M059J (cell line): ENCODE measurements at places on chromosomes 2 and 18.
A peak's percentile ranks its signal among the peaks of the same experiment; 100 is the strongest.

DNA sequence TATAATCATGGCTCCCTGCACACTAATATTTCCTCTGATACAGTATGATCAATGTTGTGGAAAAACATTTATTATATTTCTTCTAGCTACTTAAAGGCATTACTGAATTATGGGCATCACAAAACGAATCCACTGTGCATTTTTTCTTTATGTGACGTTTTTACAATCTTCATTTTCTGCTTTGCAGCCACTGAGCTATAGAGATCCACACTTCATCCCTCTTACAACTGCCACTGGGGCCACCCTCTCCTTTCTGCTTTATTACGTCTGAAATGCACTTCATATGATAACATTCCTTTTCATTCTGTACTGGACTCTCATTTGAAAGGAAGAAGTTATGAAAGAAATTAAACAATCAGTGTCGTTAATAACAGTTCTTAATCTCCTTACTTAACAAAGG lies 394.5 kb upstream of the HNRNPA3 start:
- DNase-seq = no peak

DNA sequence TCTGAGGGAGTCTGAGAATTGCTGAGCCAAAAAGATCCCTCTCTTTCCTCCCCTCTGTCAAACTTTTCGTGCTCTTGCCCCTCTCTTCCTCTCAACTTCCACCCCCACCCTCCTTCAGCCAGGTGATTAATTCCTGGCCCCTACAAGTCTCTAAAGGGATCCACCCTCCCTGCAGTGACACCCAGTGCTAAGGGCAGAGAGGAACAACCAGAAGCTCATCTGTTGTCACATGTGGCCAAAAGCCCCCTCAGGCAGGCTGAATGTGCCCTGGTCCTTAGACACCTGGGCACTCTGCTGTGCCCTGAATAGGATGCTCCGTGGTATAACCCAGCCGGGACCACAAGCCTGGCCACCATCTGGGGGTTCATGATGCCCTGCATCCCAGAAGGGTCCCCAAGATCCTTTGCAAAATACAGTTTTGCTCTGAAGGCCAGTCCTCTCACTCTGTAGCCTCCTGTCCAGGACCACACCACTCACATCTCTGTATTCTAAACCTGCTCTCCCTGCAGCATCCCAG lies 234.4 kb downstream of the BCL11A start:
- no peak for DNase-seq

DNA sequence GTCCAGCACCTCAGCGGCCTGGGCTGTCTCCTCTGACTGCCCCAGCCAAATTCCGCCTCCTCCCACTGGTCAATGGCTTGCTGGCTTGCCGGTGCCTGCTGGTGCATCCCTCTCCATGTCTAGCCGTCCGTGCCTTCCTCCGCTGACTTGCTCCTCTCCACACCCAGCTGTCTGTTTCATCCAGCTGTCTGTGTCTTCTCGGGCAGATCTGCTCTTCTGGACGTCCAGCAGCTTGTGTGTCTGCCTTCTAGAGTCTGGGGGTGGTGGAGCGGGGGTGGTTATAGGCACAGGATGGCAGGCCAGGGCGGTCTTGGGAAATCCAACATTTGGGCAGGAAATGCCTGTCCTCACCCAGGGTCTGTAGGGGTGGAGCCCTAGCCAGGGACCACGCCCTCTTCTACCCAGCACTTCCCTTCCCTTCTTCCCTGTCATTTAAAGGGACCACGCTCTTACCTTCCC lies 369.2 kb downstream of the GALNT13 start:
- no peak for DNase-seq

GRCh38 chr2:157803476-157803875 lies 72.7 kb downstream of the ACVR1 start:
- DNase-seq = no peak

DNA sequence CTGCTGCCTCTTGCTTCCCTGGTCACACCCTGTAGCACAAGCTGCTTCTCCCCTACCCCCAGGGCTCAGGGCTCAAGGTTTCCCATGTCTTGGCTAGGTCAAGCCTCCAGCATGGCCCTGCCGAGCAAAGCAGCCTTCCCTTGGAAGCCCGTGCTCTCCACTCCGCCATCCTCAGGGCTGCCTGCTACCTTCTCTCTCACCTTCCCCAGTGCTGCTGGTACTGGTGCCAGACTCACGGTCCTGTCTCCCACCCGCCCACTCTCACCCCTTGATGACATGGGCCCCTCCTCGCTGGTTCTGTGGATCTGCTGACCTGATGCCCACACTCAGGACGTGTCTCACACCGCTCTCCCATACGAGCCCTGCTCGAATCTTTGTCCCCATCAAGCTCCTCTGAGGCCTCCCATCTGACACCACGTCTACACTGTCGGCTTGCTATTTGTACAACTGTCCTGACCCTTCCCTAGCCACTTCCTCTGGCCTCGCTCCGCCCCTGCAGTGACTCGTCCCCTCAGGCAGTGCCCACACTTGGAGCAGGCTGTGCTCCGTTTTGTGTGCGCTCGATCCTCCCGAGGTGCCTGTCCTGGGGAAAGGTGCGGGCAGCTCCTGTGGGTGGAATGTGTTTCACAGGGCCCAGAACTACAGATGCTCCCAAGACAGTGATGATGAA lies 49.9 kb downstream of the ZAP70 start:
- peak; percentile 55 for DNase-seq
